Endothelial cell of umbilical vein (primary cell): ENCODE measurements at places on chromosomes 1 and 21. TPM values are rescaled to one million over a fixed set of nuclear protein-coding genes. Genes with fewer than 3 reads are reported as not detected.

Gene LCE2A
- not detected in 2 replicates for polyA plus RNA-seq

Gene VANGL2
- polyA plus RNA-seq = 0.01 TPM in 1 of 2 replicates, not detected in the other

Gene TMEM269
- 0.03 TPM in 1 of 2 replicates, not detected in the other for polyA plus RNA-seq

Gene CRYAA
- polyA plus RNA-seq = not detected in 2 replicates

Gene OR2T29
- not detected in 2 replicates for polyA plus RNA-seq

Gene CAMK2N1
- polyA plus RNA-seq = 3.1 and 3.3 TPM in 2 replicates
